Activated T-cell treated with anti-CD3 and anti-CD28 coated beads for 24 hours (primary cell): ENCODE measurements at places on chromosomes 3 and 15.

DNA sequence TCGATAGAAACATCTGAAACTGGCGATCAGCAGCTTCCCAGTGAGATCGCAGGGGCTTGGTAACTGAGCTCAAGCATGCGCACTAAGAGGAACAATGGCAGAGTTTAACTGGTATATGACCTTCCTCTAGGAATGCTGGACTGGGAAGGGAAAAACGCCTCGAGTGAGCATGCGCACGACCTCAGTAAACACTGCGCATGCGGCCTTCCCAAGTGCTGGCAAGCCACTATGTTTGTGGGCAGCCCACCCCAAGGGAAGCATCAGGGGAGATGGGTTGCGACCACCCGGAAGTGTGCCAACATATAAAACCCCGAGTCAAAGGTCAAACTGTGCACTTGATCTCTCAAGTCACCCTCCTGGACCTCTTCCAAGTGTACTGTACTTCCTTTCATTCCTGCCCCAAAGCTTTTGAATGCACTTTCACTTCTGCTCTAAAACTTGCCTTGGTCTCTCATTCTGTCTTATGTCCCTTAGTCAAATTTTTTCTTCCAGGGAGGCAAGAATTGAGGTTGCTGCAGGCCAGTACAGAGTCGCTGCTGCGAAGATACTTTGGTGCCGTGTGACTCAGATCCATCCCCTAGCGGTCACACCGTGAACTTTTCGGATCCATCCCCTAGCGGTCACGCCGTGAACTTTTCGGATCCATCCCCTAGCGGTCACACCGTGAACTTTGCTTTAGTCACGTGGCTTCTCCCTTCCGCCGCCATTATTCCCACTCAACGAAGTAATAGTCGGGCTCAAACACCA, 243.3 kb downstream of the FAM43A start:
- DNase-seq: no peak

- no peak for DNase-seq
Observed at GRCh38 chr3:127765735-127766134, 56.6 kb downstream of the MGLL start.

- DNase-seq: no peak
Observed at GRCh38 chr3:133038089-133038730, at the start of gene TMEM108. Gene TMEM108 (plus strand): TSS chr3:133038391.

GRCh38 chr15:40927495-40927872, 1.7 kb upstream of the DLL4 start:
- DNase-seq: no peak

GRCh38 chr15:31372635-31373091, 46.0 kb downstream of the KLF13 start:
- DNase-seq: no peak

DNA sequence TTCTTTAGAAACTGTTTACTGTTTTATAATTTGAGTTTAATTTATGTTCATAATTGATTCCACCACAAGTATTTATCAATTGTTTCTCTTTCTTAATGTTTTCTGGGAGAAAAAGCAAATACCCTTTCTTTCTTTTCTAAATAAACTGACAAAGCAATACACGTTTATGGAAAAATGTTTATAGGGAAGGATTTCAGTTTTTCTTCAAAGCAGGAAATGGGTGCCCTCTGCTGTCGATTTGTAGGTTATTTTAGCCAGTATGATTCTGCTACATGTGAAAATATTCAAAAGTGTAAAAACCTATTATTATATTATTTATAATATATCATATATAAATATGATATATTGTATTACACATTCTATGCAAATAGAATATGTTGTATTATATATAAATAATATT, 921.0 kb upstream of the ROBO1 start:
- DNase-seq: no peak
